ENCODE measurements at places on chromosomes 4 and X. TPM values are rescaled to one million over a fixed set of nuclear protein-coding genes. Genes with fewer than 3 reads are reported as not detected.

- DNase-seq, result no peak
These were observed at the start of gene LGI2 for GRCh38 chr4:25030277-25031076. LGI2 (minus strand) TSS chr4:25030946; CDS start chr4:25030693, 253 bp downstream.

DNA sequence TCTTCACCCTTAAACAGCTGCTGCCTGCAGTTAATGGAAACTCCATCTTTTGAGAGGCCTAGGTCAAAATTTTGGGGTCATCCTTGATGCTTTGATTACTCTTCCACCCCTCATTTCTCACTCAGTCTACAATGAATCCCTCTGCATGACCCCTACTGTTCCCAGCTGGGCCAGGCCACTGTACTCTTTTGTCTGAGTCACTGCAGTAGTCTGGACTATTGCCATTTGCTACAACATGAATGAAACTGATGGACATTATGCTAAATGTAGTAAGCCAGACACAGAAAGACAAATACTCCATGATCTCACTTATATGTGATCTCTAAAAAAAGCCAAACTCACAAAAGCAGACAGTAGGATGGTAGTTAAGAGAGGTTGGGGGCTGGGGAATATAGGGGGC lies 28.3 kb downstream of the STK32B start:
- DNase-seq, result no peak

GRCh38 chr4:87427518-87427868 lies 5.1 kb downstream of the NUDT9 start:
- no peak for DNase-seq

DNA sequence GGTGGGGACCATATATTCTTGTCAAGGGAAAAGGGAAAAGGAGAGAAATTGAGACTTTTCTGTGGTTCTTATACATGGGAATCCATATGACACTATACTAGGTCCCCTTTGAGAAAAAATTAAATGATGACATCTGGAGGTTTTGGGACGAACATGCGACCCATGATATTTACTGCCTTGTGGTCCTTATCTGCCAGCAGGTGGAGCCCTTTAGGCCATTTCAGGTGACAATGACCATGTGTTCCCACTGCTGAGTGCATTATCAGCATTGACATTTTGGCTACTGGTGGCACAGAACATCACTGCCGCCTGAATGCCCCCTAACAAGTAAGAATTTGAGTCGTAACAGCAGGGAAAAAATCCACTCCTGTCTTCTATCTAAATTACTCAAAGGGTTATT lies 843.4 kb downstream of the FSTL5 start:
- DNase-seq, result no peak

The CDKL5 gene
- 15.3 TPM for total RNA-seq
